ENCODE measurements at places on chromosomes 4 and X.

DNA sequence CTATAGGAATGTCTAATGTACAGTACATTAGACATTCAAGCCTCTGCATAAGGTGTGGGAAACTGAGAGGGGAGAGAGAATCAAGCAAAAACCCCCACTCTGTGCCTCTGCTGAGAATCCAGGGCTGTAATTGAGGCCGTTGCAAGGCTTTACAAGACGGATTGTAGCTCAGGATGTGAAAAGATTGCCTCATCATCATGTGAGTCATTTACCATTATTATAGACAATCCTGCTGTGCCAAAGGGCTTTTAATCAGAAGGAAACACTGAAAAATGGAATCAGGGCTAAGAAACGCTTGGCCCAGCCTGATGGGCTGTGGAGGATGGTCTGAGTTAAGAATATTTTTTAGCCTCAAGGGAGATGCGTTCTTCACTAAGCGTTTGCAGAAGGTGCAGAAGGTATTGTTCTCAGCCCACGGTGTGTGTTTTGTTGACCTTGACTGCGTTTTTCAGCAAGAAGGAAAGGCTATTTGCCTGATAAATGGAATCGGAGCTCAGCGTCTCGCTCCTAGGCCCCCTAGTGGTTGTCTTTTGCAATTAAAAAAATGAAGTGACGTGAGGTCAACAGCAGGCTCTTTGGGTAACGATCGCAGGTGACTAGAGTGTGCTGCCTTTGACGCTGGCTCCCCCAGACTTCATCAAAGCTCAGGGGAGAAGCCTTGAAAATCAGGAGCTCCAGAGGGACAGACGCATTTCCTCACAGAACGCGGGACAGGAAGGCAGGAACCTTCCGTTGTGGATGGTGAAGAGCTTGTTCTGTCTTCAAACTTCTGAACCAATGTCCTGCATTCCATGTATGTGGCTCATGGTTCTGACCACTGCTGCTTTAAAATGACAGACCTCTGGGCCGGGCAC is 18.1 kb upstream of the CHRNA9 start:
- peak; percentile 98 for DNase-seq

GRCh38 chrX:12610079-12610478 is 181.1 kb upstream of the PRPS2 start:
- peak; percentile 57 for DNase-seq

- no peak for DNase-seq
Measured at GRCh38 chr4:26819478-26820095, 41.1 kb upstream of the STIM2 start.

- DNase-seq = no peak
Measured at GRCh38 chr4:26337612-26338011, 16.8 kb downstream of the RBPJ start.

GRCh38 chrX:51461053-51462044 is 35.0 kb downstream of the NUDT11 start:
- peak; percentile 63 for DNase-seq

- DNase-seq = peak; percentile 93
Measured at GRCh38 chrX:39730662-39731329, 367.0 kb downstream of the BCOR start.

GRCh38 chr4:42612898-42613297 is 44.0 kb downstream of the ATP8A1 start:
- DNase-seq = no peak

GRCh38 chrX:136453771-136454170 is 34.0 kb upstream of the BRS3 start:
- no peak for DNase-seq

DNA sequence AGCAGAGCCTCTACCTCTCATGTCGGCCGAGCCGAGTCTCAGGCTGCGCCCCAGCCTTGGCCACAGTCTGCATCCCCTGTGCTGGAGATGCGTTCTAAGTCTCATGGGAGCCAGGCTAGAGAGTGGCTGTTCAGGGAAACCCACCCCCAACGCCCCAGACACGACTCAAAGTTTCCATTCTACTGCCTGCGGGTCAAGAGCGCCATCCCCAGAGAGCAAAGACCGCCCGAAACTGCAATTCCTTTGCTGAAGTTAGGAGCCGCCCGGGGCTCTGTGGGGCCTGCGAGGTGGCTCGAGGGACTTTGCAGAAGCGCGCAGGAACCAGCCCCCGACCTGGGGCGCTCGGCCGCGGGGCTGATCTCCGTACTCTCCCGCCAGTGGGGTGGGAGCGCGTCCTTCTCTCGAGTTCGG is 10.0 kb upstream of the ELF4 start:
- no peak for DNase-seq

- peak; percentile 38 for DNase-seq
Measured at GRCh38 chr4:127012549-127012948, 620.2 kb upstream of the INTU start.

DNA sequence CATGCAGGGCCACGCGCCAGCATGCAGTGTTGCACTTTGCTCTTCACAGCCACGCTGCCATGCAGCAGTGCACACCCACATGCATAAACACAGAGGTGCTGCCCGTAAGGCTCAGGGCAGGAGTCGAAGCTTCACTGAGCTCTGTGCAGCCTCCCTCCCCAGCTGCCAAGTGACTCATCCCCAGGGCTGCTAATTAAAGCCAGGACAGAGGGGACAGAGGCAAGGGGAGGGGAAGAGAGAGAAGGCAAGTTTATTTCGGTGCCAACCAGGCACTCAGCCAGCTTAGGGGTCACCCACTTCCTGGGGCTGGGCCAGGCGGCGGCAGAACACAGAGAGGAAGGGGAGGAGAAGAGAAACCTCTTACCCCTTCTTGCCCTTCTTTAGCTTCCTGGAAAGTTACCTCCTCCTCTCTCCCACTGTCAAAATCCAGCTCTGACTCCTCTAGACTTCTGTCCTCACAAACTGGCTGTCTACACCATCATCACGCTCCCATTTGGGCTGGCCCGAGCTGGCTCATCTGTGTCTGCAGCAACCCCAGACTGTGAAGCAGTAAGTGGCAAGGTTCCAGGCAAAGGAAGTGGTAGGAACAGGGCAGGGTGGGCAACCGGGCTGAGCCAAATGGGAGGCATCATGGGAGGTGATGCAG is 6.2 kb upstream of the IQSEC2 start:
- DNase-seq = peak; percentile 57

DNA sequence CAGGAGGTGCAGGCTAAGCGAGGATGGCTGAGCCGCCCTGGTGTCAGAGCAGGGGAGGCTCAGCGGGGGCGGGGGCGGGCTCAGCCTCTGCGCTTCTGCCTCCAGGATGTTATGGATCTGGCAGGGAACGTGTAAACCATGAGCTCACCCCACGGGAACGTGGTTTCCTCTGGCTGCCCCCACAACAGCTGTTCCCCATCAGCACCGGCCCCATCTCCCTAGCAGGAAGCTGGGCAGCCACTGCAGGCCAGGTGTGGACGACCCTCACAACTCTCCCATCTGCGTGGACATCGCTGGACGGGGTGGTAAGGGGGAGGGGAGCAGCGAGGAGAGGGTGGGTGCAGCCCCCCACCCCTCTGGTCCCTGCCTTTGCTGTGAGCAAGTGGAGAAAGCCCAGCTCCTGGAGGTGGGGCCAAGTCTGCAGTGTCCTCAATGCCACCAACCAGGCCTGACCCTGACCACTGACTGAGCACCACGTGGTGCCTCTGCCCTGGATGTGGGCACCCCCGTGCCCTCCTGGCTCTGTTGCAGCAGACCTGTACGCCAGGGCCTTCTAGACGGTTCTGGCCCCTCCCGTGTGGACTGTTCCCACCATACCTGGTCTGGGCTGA is 28.1 kb upstream of the SPON2 start:
- DNase-seq = peak; percentile 83

DNA sequence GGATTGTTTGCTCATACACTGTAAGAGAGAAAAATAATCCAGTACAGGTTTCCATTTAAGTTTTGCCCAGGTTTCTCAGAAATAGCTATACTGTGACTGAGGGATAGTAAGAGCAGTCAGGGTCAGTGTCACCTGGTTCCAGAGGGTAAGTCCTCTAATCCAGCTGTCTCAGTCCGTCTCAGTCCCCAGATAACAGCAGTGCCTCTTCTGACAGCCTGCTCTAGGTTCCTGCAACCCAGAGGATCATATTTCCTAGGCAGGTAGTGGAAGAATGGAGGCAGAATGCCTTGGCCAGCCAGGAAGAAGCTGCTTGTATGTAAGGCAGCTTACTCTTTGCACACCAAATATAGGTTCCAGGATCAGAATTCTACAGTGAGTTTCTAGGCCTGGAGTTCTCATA is 22.6 kb upstream of the GNRHR start:
- no peak for DNase-seq

DNA sequence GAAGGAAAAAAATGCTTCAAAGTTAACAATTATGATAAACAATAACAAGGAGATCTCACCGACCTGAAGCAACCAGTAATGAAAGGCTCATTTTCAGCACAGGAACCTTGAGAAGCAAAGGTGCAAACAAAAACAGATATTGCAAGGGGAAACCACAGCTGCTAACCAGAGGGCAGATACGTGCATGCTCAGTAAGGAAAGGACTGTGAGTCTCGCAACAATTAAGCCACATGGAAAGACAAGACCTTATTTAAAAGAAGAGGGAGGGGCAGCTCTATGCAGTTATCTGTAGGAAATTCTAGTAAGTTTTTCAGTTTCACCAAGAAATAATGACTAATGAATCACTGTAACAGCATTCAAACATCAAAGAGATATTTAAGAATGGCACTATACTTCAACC is 19.3 kb downstream of the LRCH2 start:
- DNase-seq = no peak

GRCh38 chr4:94304365-94304971 is 38.2 kb downstream of the HPGDS start:
- peak; percentile 62 for DNase-seq

All from fibroblast of the aortic adventitia (primary cell).